ENCODE measurements at places on chromosomes 6 and 20.
A peak's percentile ranks its signal among the peaks of the same experiment; 100 is the strongest.

- DNase-seq, result no peak
Measured at GRCh38 chr6:100449239-100449691, 15.5 kb downstream of the SIM1 start.

DNA sequence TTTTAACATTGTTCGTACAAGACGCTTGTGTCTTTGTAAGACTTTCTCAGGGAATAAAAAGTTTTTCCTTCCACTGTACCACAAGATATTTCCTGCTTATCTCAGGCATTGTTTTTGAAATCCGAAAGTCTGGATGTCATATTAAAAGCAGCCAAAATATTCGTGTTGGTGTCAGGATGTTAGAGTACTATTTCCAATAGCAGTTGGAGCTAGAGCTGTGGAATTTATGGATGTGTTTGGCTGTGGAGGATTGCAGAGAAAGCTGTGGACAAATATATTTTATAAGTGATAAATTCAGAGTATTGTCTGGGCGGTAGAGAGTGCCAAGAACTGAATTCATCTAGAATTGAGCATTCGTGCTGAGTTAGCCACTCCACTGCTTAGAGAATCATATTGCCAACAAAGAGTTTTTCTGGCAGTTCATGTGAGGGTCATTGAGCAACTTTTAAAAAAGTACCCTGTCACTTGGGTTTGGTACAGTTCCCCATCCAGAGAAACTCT is 57.7 kb downstream of the ZDHHC14 start:
- no peak for DNase-seq

DNA sequence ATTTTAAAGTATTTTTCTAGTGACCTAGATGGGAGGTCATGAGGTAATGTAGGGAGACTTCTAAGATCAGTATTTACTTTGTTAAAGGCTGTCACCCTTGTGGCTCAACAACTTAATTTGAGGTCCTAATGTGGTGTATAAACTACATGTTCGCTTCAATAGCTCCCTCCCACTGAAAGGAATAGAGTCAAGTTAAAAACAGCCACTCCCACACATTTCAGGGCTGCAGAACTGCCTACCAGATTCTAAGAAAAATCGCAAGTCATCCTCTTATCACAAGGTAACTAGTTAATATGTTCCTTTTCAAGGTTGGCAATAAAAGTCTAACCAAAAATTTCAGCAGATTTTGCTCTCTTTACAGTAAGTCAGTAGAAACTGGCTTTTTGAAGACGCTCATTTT is 15.1 kb downstream of the GSTA1 start:
- DNase-seq, result no peak

DNA sequence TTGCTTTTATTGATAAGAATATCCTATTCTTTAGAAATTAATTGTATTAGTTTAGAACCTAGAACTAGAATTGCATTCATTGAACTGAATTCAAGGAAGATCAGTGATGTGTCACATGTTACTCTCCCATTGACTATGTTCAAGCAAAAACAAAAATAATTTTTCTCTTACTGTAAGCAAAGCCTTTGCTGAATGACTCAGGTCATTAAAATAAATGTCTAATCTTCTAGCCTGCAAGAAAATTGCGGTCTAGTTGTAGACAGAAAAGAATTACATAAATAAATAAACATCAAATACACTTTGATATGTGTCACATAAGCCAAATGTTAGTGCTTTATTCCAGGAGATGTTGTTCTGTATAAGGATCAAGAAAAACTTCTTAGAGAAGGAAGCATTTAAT is 387.9 kb downstream of the ADGRB3 start:
- DNase-seq, result no peak

GRCh38 chr6:15893556-15894253 is 230.9 kb upstream of the DTNBP1 start:
- no peak for DNase-seq

- no peak for DNase-seq
Measured at GRCh38 chr6:95686895-95687294, 109.6 kb downstream of the MANEA start.

DNA sequence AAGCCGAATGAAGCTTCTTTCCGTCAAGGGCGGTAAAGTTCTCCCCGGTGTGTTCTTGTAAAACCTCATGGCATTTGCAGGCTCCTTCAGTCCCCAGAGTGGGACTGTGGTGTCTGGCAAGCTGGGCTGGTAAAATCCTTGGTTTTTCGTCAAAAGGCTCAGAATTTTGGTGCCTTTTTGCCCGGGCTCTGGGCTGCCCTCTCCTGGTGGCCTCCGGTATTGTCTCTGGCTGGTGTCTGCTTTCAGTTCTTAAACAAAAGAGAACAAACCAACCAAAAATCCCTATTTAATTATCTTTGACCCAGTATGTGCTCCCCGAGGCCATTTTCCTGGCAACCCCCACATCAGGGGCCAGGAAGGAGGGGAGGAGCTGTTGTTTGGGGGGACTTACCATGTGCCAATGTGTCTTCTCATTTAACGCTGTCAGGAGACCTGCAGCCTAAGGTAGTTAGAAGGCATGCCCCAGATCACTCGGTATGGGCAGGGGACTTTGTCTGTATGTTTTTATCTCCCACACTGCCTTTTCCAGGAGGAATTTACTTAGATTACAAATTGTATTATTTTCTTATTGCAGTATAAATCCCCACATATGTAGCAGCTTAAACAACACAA is 11.1 kb downstream of the CDH4 start:
- peak; percentile 1 for DNase-seq

- no peak for DNase-seq
Measured at GRCh38 chr6:73558624-73559398, 38.0 kb upstream of the EEF1A1 start.

GRCh38 chr6:164569509-164569908 is 739.9 kb downstream of the C6orf118 start:
- no peak for DNase-seq

GRCh38 chr6:14897831-14898230 is 348.0 kb upstream of the JARID2 start:
- no peak for DNase-seq

DNA sequence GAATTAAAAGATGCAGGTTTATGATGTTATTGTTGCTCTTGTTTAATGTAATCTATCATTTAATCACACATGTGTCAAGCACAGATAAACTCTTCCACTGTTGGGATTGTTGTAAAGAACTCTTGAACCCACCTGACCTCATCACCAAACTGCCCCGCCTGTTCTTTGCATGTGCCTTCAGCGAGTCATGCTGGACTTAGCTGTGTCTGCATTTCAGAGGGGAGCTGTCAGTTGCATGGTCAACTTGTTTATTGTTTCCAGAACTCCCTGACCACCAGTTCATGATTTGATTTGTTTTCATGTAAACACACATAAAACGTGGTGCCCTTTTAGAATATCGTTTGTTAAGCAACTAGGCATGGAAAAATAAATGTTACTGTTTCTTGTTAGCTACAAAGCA is 93.6 kb downstream of the KHDC1L start:
- no peak for DNase-seq

- DNase-seq, result no peak
Measured at GRCh38 chr6:156791320-156791850, 14.2 kb downstream of the ARID1B start.

- no peak for DNase-seq
Measured at GRCh38 chr6:38234141-38234540, 405.6 kb downstream of the BTBD9 start.

- no peak for DNase-seq
Measured at GRCh38 chr6:139834232-139834631, 459.8 kb upstream of the CITED2 start.

GRCh38 chr6:169906688-169907418 is 155.4 kb downstream of the ERMARD start:
- no peak for DNase-seq

- DNase-seq, result no peak
Measured at GRCh38 chr20:60591172-60591799, 633.1 kb downstream of the CDH26 start.

DNA sequence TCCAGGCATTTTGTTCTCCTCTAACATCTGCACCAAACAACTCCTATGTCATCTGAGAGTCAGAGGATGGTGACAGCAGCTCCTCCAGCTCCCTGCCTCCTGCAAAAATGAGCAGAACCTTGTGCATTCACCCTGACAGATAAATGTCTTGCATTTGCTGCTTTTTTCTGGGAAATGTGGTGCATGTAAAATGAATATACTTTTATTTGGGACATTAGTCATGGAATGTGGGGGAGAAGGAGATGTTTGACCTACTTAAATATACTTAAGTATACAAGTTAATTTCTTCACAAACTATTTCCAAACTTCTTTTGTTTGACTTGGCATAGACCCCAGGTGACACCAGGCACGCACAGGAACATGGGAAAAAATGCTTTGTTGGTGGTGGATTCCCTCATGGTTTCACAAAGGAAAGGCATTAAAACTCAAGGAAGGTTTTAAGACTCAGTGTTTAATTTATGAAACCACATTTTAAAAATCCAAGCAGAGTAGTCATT is 181.8 kb upstream of the MCHR2 start:
- no peak for DNase-seq

DNA sequence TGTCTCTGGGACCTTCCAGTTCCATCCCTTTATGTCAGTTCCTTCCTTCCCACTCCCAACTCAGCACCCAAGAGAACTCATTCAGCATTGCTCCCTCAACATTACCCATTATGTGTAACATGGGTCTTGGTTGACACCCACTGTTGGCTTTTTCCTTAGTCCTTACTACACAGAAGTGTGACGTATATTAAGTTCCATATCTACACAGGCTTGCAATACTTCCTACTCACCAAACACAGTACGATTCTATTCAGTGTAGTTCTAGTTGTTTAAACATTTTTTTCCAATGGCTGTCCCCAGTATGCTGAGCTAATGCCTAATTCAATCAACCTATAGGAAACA is 37.7 kb downstream of the ARHGAP18 start:
- DNase-seq, result no peak

Measured in activated effector memory CD4-positive, alpha-beta T cell treated with Interleukin-2 at 50 U/mL for 16 hours (primary cell).